Activated CD4-positive, alpha-beta T cell treated with anti-CD3 and anti-CD28 coated beads, Interleukin-2, amount 50 U/mL, for 24 hours (primary cell): ENCODE measurements at places on chromosomes 7 and 10.

DNA sequence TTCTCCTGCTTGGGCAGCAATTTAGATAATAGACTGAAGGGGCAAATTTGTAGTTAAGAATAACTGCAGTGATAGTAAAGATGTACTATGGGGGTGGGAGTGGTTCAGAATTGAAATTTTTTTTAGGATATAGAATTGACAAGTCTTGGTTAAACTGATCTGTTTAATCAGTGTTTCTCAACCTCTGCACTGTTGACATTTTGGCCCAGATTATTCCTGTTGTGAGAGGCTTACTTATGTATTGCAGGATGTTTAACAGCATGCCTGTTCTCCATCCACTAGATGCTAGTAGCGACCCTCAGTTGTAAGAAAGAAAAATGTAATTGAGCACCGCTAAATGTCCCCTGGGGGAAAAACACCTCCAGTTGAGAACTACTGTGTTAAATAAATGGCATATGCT lies 176.5 kb downstream of the CCDC7 start:
- DNase-seq = no peak

- no peak for DNase-seq
Measured at GRCh38 chr7:120645966-120646365, 212.0 kb downstream of the TSPAN12 start.

DNA sequence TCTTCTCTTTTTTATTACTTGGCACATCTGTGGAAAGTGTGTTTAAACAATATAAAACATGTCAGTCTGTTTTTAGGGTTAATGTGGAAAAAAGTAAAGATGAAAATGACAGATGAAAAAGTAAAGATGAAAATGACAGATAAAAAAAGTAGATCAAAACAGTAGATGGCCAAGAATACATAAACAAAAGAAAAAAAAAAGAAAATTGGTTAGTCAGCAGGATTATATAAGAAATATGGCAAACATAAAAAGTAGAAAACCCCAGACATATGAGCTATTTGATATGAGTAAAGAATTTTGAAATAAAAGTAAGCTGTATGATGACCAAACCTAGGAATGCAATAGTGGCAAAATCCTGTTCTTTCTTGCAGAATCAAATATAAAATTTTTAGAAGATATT lies 365.7 kb upstream of the AKR1E2 start:
- DNase-seq = no peak

DNA sequence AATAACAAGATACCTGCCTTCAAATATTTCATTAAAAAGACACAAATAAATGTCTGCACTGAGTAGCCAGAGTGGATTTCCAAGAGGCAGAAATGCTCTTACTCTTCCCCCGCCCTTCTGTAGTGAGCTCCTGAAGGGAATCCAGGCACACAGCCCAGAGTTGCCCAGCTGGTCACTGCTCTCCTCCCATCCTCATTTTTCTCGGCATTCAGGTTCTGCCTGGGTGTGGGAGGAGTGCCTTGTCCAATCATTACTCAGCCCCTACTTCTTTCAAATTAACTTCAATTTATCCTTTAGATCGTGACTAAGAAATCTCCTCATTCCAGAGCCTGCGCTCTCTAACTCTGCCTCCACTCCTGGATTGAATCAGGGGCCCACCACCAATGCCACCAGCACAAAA lies 12.2 kb downstream of the CCDC6 start:
- no peak for DNase-seq

- DNase-seq = no peak
Measured at GRCh38 chr10:63554657-63555056, 33.5 kb downstream of the REEP3 start.

DNA sequence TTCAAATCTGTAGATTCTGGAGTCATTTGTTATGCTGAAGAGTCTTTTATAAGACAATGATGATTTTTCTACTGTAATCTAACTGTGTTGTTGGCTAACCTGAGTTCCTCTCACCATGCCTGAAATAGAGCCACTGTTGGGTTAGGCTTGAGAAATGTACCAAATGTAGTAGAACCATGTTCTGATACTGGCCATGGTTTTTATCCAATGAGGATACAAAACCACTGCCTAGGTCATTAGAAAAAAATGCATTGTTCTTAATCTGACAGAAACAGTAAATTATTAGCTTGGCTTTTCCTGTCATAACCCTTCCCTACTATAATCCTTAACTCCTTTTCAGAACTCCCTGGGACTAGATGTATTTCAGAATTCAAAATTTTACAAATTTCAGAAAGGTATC lies 86.6 kb downstream of the RAPGEF5 start:
- DNase-seq = no peak

GRCh38 chr10:124534826-124535601 lies 73.4 kb downstream of the LHPP start:
- no peak for DNase-seq

- no peak for DNase-seq
Measured at GRCh38 chr10:127046975-127047877, 142.0 kb downstream of the DOCK1 start.

DNA sequence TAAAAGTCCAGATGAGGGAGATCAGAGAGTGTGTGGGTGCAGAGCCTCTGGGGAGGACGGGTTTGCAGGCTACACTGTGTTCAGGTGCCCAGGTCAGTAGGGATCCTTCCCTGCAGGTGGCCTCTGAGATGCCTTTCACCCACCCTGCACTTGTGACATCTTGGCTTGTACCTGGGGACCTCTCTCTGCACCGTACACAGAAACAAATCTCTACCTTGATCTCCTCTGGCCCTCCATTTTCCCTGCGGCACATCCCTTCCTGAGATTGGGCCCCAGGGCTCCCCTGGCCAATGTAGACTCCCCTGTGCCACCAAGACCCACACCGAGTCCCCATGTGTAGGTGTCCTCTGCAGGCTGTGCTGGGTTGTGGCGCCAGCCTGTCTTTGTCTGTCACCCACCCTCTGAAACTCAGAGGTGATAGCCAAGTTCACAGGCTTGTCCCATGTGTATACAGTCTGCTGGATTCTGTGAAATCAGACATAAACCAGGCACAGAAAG lies 140.6 kb downstream of the PTPN20 start:
- DNase-seq = no peak

- no peak for DNase-seq
Measured at GRCh38 chr7:15937571-15937970, 251.1 kb upstream of the MEOX2 start.

- DNase-seq = no peak
Measured at GRCh38 chr7:104408371-104408770, 80.0 kb downstream of the LHFPL3 start.

- DNase-seq = no peak
Measured at GRCh38 chr10:124212702-124213101, 119.3 kb upstream of the CHST15 start.

DNA sequence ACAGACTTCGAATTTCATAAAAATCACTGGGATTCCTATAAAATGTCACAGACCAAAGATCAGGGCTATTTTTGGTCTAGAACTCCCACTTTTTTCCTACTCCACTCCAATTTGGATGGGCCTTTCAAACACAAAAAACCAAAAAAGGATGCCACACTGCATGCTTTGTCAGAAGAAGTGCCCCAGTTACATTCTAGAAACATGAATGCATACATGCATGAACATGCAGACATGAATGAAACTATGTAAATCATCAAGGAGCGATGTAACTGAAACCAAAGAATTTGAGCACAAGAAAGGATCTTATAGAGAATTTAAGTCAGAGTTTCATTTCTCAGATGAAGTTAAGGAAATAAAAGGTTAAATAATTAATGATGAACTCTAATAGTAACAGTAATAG lies 31.8 kb upstream of the FAM133B start:
- no peak for DNase-seq

- DNase-seq = no peak
Measured at GRCh38 chr7:130935564-130936157, 201.7 kb upstream of the KLF14 start.

DNA sequence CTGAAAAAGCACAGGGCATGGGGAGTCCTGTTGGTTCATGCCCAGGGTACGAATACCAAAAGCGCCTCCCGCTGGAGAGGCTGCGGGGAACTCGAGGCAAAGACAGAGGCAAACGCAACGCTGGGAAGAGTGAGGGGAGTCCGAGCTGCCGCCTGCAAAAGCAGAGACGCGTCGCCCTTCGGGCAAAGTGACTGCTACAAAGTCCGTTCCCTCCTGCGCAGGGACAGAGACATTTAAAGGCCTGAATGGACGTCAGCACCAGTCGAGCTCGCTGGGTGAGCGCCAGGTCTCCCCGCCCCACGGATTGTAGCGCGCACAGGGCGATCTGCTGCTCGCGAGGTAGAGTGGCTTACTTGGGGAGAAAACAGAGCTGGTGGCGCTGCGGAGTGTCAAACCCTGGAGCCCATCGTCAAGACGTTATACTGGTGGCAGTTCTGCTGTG lies 732.8 kb downstream of the ZWINT start:
- DNase-seq = no peak

GRCh38 chr10:90462749-90463470 lies 394.9 kb downstream of the HTR7 start:
- DNase-seq = no peak

GRCh38 chr10:108783897-108784296 lies 1139.4 kb downstream of the XPNPEP1 start:
- DNase-seq = no peak

GRCh38 chr7:106071999-106072714 lies 40.0 kb downstream of the SYPL1 start:
- no peak for DNase-seq

- no peak for DNase-seq
Measured at GRCh38 chr7:70114806-70115205, 516.5 kb downstream of the AUTS2 start.

GRCh38 chr7:91892099-91892705 lies 11.7 kb upstream of the MTERF1 start:
- DNase-seq = no peak

DNA sequence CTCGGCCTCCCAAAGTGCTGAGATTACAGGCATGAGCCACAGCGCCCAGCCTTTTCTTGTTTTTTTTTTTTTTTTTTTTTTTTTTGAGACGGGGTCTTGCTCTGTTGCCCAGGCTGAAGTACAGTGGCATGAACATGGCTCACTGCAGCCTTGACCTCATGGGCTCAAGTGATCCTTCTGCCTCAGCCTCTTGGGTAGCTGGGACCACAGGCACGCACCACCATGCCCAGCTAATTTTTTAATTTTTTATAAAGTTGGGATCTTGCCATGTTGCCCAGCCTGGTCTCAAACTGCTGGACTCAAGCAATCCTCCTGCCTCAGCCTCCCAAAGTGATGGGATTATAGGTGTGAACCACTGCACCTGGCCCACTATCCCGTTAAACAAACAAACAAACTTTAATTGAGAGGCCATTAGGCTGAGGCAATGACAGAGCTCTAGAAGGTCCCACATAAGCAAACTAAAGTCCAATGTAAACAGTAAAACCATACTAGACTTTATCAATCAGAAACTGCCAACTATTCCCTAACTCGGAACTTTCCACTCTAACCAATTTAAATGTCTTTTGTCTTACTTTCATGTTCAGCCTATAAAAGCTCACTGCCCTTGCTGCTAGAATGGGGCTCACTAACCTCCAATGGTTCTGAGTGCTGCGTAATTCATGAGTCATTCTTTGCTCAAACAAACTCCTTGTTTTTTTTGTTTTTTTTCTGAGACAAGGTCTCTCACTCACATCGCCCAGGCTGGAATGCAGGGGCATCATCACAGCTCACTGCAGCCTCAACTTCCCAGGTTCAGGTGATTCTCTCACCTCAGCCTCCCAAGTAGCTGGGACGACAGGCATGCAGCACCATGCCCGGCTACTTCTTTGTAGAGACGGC lies 1.9 kb downstream of the DHX32 start:
- no peak for DNase-seq

DNA sequence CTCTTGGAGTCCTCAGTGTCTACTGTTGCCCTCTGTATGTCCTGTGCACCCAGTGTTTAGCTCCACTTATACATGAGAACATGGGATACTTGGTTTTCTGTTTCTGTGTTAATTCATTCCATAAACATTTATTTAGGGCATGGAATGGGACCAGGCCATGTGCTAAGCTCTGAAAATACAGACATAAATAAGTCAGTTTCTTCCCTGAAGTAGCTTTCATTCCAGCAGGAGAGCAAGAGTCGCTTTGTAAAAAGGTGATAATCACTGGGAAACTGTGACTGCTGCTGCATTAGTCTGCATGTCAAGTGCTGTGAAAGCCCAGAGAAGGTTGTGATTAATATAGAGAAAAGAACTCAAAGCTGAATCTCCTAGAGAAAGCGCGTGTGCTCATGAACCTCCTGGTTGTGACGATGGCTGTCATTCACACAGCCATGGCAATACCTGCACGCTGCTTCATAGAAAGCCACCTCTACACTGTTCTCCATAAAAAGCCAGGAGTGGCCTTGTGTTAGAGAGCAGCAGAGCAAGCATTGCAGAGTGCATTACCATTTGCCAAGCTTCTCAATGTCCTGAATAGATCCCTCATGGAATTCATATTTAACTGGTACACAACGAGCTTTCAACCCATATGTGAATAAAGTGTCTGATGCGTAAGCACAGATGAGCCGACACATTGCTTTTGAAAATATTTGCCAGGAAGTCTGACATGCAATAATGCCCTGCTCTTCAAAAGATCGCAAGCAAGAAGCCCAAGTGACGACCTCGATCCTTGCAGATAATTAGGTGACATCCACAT lies 30.6 kb upstream of the PITRM1 start:
- no peak for DNase-seq

GRCh38 chr7:1016577-1017531 lies 27.5 kb upstream of the GPR146 start:
- DNase-seq = no peak
